Heart right ventricle (tissue), 16 donors: ENCODE measurements at places on chromosomes 7 and 10. TPM values are rescaled to one million over a fixed set of nuclear protein-coding genes. Genes with fewer than 3 reads are reported as not detected.

GRCh38 chr7:70752794-70753241, 379.1 kb upstream of the GALNT17 start:
- no peak for DNase-seq
- no peak overlapping the region for H3K27ac ChIP-seq
- H3K4me3 ChIP-seq: no peak overlapping the region
- no peaks in the 10 kb centered on the region for H3K27me3 ChIP-seq
- H3K36me3 ChIP-seq: no peaks in the 10 kb centered on the region
- no peaks in the 10 kb centered on the region for H3K4me1 ChIP-seq

DNA sequence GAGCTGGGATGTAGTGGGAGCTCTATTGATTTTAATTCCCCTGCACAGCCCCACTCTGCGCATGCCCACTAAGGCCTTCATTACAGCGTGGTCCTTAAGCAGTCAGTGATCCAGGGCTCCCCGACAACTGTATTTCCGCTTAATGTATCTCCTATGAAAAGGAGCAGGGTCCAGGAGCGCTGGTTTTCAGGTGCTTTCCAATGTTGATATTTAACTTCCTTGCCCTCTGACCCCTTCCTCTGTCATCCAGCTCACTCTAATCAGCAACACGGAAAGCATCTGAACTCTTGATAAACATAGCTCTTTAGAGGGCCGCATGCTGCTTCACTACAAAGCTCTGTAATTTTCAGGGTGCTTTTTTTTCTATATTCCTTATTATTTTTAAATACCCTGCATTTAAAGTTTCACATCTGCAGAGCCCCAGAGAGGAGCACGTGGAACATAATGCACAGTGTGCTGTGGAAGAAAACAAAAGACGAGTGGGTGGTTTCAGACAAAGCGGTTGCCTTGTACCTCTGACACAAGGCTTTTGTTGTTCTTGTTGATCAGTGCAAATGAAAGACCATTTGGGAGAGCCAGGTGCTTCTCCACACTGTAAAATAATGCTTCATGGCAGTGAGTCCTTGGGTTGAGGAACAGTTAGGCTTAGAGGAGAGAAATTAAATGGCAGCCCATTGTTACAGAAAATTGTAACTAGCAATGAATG, 465.9 kb upstream of the CELF2 start:
- H3K36me3 ChIP-seq: no peaks in the 10 kb centered on the region
- H3K4me3 ChIP-seq: no peak overlapping the region
- no peak for DNase-seq
- H3K27ac ChIP-seq: no peak overlapping the region
- H3K27me3 ChIP-seq: no peaks in the 10 kb centered on the region
- H3K4me1 ChIP-seq: no peaks in the 10 kb centered on the region

The ZMIZ2 gene
- 38.9 TPM for total RNA-seq

The TUBAL3 gene
- not detected for total RNA-seq

GRCh38 chr7:5634107-5634950, 147.1 kb downstream of the RNF216 start:
- no peaks in the 10 kb centered on the region for H3K27me3 ChIP-seq
- H3K27ac ChIP-seq: peak overlapping the region; percentile 65
- no peaks in the 10 kb centered on the region for H3K36me3 ChIP-seq
- DNase-seq: peak; percentile 75
- peaks cover 72% of the 10 kb centered on the region for H3K4me1 ChIP-seq

The LIPM gene
- not detected for total RNA-seq

GRCh38 chr10:102462512-102463054, 11.2 kb upstream of the C10orf95 start:
- no peak overlapping the region for H3K27ac ChIP-seq
- H3K4me1 ChIP-seq: peaks cover 12% of the 10 kb centered on the region
- no peaks in the 10 kb centered on the region for H3K27me3 ChIP-seq
- H3K4me3 ChIP-seq: no peak overlapping the region
- no peaks in the 10 kb centered on the region for H3K36me3 ChIP-seq
- DNase-seq: no peak

DNA sequence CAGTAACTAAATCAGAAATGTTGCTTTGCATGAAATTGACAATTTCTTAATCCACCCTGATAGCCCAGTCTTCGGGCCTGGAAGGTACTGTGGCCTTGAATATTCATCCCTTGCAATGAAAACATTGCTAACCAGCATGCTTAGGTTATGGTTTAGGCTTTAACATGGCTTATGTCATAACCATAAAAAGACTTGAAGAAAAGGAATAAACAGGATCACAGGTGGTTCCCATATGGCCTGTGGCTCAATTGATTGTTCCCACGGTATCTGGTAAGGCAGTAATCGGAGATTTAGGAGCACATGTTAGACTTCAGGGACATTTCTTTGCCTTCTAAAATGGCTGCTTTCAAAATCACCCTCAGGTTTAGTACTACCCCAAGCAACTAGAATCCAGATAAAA, 139.5 kb downstream of the ST7 start:
- H3K36me3 ChIP-seq: no peaks in the 10 kb centered on the region
- H3K27me3 ChIP-seq: no peaks in the 10 kb centered on the region
- no peak for DNase-seq
- H3K4me3 ChIP-seq: no peak overlapping the region
